ENCODE measurements at places on chromosomes 12 and 14.

- no peak for DNase-seq
These were observed 62.7 kb downstream of the NOS1 start for GRCh38 chr12:117298648-117299225.

DNA sequence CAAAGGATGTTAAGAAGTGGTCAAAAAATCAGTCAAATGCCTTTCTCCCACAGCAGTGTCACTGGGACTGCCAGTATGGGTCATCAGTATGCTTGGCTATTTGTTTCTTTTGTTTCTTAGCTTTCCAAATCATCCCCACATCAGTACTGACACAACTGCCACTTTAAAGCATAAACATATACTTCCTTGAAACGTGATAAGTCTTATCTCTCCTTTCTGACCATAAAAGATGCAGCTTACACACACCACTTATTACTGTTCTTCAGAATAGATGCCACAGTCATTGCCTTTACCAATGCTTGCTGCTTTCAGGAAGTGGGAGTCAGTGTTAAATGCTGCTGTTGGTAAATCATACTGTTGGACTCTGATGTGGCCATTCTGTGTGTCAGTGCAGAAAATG lies 18.6 kb upstream of the GARIN2 start:
- DNase-seq = no peak

DNA sequence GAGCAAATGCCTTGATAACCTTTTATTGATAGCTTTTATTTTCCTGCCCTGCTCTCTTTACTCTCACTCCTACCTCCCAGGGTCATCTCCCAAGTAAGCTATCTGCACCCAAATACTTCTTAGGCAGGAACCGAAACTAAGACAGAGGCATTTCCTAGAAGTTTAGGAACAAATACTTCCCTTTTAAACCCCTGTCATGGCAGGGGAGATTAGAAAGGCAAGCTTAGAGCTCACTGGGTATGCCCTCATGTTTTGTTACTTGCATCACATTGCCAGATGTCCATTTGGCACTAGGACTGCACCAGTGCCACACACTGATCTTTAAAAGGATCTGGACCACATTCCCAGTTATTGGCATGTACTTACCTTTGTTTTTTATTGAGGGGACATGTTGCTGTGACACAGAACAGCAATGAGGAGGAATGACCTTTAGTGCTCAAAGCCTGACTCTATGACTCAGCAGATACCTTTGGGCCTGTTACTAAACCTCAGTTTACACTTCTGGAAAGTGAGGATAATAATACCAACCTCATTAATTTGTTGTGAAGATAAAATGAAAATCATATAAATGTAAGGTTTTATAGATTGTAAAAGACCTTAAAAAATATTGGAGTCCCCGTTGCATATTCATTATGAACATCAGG lies 40.9 kb upstream of the MBIP start:
- no peak for DNase-seq

- no peak for DNase-seq
These were observed 3.3 kb upstream of the CHURC1 start for GRCh38 chr14:64910847-64911495.

GRCh38 chr12:1203735-1204019 lies 212.7 kb downstream of the ERC1 start:
- no peak for DNase-seq

GRCh38 chr12:111482462-111482861 lies 76.7 kb downstream of the SH2B3 start:
- DNase-seq = no peak

All from mucosa of gallbladder (tissue), 1 donor.